Dorsolateral prefrontal cortex (tissue), 122 donors: ENCODE measurements at places on chromosomes 1 and 21.

DNA sequence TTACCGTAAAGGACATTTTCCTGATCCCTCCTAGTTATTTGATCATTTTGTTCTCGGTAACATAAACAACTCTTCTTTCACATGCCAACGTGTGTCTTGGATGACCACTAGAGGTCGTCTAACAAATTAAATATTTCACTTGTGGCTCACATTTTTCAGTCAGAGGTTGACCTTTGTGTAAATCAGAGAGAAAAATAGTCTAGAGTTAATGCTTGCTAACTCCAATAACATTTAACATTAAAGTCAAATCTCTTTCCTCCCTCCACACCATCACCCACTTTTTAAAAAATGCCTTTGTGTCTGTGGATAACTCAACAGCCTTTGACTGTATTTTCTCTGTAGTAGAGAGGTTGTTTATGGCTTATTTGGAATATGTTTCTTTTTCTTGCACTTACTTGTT, 220.5 kb upstream of the B3GALT2 start:
- DNase-seq: no peak

GRCh38 chr1:55056632-55056992, 17.3 kb downstream of the PCSK9 start:
- no peak for DNase-seq

GRCh38 chr21:41600556-41600955, 92.6 kb upstream of the TMPRSS2 start:
- no peak for DNase-seq

DNA sequence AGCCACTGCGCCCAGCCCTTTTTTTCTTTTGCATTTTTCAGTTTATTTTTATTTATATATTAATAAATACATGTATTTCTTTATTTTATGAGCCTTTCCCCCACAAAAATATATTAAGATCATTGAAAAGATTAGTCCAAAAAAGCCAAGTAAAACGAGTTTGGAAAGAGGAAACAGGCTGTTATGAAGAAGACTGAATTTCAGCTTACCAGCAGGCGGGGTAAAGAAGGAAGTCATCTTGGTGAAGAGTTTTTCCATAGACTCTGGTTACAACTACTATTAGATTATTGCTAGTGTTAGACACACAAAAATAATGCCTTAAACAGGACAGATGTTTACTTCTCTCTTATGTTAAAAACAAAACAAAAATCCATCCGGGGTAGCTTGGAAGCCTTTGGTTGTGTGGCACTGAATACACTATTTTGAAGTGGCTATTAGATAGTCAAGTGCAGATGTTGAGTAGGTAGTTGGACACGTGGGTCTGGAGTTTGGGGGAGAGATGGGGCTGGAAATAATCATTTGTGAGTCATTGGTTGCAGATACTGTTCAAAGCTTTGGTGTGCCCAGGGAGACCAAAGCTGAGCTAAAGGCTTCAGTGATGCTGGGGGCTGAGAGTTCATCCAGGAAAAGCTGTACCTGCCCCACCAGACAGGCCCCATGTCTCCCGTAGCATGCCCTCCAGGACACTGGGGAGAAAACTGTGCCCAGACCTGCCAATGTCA, 8.7 kb upstream of the LRRC71 start:
- DNase-seq: no peak

- no peak for DNase-seq
Measured at GRCh38 chr21:28547766-28548165, 444.9 kb downstream of the LTN1 start.

DNA sequence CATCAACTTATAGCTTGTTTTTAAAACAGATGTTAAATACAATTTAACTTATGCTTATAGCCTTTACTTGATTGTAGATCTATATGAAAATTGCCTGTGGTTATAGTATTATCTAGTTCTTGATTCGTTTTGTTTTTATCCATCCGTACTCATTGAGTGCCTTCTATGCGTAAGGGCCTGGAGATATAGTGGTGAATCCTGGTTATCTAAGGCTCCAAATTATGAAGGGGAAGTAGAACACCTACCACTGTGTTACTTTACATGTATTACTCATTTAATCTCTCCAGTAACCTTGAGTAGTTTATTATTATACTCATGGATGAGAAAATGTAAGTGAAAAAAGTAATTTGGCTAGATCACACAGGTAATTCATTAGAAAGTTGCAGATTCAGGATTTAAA, 121.8 kb downstream of the OSBPL9 start:
- DNase-seq: no peak

DNA sequence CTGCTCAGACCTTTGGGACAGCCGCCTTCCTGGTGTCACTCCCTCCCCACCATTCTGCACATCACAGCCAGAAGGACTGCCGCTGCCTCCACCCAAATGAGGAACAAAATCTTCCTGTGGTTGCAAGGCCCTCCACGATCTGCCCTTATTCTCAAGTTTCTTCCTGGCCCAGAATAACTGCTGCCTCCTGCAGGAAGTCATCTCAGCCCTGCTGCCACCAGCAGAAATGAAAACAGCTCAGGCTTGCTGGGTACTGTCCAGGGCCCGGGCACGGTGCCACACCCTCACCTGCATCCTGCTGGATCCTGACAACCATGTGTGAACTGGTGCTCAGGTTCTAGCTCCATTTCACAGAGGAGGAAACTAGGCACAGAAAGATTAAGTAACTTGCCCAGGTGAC, 2.8 kb downstream of the CLDN19 start:
- DNase-seq: no peak

- no peak for DNase-seq
Measured at GRCh38 chr1:30929944-30930525, 21.5 kb upstream of the SDC3 start.

DNA sequence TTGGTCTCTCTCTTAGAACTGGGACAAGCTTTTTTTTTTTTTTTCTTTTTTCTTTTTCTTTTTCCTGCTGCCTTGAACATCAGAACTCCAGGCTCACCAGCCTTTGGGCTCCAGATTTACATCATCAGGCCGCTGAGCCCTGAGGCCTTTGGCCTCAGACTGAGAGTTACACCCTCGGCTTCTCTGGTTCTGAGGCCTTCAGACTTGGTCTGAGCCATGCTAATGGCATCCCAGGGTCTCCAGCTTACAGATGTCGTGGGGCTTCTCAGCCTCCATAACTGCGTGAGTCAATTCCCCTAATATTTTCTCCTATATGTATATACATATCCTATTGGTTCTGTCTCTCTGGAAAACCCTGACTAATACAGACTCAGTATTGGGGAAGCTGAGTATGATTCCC, 36.5 kb upstream of the RC3H1 start:
- no peak for DNase-seq

GRCh38 chr1:194067772-194068171, 881.4 kb upstream of the B3GALT2 start:
- no peak for DNase-seq

GRCh38 chr1:101497881-101498559, 261.2 kb downstream of the S1PR1 start:
- no peak for DNase-seq

- DNase-seq: no peak
Measured at GRCh38 chr1:70807088-70807664, 240.4 kb downstream of the PTGER3 start.

GRCh38 chr1:114345930-114346479, 165.0 kb downstream of the TRIM33 start:
- DNase-seq: peak; percentile 34

GRCh38 chr1:226373376-226373775, 34.5 kb downstream of the PARP1 start:
- no peak for DNase-seq

GRCh38 chr1:100721526-100722207, 2.1 kb downstream of the VCAM1 start:
- DNase-seq: no peak

DNA sequence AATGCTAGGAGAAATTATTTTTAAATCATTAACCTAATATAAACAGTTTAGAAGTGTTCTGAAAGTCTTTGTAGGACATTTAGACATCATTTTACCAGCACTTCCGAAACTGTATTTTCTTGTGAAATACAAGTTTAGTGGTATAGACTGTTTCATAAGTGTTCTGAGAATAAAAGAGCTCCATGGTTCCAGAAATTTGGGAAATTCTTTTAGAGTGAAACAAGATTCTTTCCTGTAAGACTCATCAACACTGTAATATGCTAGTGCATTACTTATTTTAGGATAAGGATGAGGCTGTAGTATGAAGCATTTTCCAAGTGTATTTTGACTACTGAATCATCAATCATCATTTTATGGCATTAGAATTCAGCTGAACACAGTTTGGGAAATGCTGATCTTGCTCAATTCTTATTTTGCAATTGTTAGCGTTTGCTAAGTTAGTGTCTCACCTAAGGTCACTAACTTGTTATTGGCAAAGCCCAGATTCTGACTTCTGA, 73.4 kb downstream of the CEP350 start:
- no peak for DNase-seq

DNA sequence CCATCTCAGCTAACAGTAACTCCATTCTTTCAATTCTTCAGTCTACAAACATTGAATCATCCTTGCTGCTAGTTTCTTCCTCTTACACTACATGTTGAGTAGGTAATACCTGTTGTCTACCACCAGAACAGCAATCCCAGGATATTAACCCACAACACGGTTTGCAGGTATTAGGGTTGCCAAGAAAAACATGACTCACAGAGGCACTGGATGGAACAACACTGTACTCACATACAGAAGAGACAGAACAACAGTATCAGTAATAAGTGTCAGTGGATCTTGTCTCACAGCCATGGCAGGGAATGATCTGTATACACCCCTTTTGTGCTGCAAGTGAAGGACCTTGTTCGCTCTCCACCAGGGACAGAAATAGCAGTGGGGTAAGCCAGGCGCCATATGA, 212.1 kb downstream of the GPR52 start:
- no peak for DNase-seq

DNA sequence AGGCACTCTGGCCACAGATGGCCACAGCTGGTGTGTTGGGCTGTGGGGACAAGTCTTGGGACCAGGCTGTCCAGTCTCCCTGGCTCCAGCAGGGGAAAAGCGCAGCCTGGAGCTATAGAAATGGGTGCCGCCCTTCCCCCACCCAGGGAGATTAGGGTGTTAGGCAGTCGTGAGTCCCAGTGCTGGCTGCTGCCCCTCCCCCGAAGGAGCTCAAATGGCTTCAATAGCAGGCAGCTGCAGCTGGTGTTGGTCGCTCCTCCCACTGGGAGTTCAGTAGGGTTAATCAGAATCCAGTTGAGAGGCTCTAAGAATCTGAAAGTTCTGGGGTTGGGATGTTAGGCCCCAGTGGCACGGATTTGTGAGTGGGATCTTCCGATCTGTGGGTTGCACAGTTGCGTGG, 595.6 kb upstream of the PKN2 start:
- no peak for DNase-seq

GRCh38 chr1:59349101-59349500, 52.2 kb downstream of the FGGY start:
- no peak for DNase-seq

DNA sequence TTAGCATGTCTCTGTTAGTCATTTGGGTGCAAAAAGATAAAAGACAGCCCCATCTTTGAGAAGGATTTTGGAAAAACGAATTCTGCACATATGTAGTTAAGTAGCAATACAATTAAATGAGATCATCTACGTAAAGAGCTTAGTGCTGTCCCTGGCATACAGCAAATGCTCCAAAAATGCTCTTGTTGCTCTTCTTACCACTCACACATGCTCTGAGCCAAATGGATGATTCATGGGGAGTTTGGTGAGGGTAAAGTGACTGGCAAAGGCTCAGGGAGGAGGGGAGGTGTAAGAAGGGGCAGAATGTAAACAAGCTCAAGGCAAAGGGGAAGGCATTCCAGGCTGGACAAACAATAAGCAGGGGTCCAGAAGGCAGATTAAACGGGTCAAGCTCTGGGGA, 191.9 kb downstream of the AK5 start:
- DNase-seq: no peak

- DNase-seq: no peak
Measured at GRCh38 chr1:5098981-5099385, 444.6 kb downstream of the AJAP1 start.

DNA sequence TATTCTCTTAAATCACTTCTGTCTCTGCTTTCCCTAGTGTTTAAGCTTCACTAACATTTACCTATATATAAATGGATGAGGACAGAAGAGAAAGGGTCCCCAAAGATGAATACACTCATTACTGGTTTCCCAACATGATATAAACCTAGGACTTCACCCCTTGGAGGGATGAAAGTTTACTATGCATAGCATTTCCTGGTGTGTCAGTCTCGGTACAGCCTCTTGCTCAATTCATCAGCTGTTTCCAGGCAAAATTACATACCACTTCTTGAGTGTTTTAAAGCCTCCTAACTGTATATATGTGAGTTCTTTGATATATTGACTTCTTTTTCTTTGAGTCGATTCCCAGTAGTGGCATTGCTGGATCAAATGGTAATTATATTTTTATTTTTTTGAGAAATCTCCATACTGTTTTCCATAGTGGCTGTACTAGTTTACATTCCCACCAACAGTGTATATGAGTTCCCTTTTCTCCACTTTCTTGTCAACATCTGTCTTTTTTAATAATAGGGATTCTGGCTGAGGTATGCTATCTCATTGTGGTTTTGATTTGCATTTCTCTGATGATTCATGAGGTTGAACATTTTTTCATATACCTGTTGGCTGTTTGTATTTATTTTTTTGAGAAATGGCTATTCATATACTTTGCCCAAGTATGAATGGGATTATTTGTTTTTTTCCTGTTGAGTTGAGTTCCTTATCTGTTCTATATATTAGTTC, 259.3 kb upstream of the CACYBP start:
- DNase-seq: no peak

- no peak for DNase-seq
Measured at GRCh38 chr1:240109920-240110636, 18.4 kb downstream of the FMN2 start.

GRCh38 chr1:207628776-207629175, 16.2 kb upstream of the CR1L start:
- no peak for DNase-seq

- peak; percentile 39 for DNase-seq
Measured at GRCh38 chr1:93908394-93909145, 660 bp downstream of the GCLM start.

- peak; percentile 84 for DNase-seq
Measured at GRCh38 chr1:209627732-209628196, 24.5 kb downstream of the LAMB3 start.

- DNase-seq: no peak
Measured at GRCh38 chr1:99599678-99600175, 46.2 kb upstream of the PALMD start.

DNA sequence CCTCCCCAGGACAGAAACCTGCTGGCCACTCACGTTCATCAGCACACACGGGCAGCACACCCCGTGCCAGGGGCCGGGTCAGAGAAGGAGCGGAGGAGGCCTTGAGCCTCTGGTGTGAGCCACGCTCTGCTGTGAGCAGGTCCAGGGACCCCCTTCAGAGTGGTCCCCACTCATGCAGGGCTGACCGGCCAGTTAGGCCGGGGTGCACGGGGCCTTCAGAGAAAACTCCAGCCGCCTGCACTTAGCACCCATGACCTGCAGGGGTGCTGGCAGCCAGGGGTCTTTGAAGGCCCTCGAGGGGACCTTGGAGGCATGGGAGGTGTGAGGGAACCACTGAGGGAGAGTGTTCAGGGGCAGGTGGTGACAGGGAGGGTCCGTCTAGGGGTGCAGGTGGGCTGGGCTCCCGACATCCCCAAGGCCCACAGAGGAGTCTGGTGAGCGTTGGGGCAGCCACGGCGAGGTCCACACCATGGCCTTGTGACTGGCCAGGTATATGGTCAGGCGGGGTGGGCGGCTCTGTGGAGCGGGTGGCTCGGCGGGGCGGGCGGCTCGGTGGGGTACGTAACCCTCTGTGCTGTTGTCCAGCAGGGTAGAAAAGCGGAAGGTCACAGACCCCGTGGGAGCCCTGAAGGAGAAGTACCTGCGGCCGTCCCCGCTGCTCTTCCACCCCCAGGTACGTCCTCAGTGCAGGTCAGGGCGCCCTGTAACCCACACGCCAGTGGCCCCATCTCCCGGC, 40.3 kb upstream of the ARHGEF16 start:
- no peak for DNase-seq

- peak; percentile 91 for DNase-seq
Measured at GRCh38 chr1:4655674-4656532, 1.5 kb downstream of the AJAP1 start.
